ENCODE measurements at places on chromosomes 4 and X.

DNA sequence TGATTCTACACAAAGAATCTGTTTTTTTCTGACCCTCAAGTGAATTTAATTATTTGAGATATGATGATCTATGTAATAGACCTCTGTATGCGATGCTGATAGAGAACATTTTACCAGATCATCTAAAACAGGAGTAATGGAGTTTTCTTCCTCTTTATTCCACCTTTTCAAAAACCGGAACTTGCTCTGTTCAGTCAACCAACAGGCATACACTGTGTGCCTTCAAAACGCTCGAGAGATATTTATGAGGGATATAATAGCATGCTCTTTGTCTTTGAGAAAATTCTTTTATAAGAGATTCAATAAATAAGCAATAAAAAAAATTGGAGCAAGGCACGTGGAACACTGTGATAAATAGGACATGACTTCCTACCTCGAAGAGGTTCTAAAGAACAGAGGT, 2.0 kb downstream of the NYX start:
- DNase-seq = no peak

- DNase-seq = no peak
Observed at GRCh38 chrX:44775726-44776125, 68.1 kb upstream of the DUSP21 start.

- DNase-seq = no peak
Observed at GRCh38 chr4:94965852-94966251, 208.1 kb downstream of the BMPR1B start.

DNA sequence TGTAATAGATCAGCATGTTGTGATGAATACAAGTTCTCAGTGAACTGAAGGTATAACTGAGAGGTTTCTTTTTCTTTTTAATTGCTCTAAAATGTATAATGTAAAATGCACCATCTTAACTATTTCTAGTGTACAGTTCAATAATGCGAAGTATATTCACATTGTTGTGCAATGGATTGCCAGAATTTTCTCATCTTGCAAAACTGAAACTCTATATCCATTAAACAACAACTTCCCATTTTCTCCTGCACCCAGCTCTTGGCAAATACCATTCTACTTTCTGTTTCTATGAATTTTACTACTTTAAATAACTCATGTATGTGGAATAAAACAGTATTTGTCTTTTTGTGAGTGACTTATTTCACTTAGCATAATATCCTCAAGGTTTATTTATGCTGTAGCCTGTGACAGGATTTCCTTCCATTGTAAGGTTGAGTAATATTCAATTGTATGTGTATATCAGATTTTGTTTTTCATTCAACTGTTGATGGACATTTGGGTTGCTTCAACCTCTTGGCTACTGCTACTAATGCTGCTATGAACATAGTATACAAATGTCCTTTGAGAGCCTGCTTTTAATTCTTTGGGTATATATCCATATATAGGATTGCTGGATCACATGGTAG, 53.5 kb upstream of the NPFFR2 start:
- no peak for DNase-seq

- no peak for DNase-seq
Observed at GRCh38 chrX:1119275-1119674, 93.2 kb downstream of the CRLF2 start.

- DNase-seq = no peak
Observed at GRCh38 chr4:89055157-89056080, 1.6 kb downstream of the FAM13A start.

DNA sequence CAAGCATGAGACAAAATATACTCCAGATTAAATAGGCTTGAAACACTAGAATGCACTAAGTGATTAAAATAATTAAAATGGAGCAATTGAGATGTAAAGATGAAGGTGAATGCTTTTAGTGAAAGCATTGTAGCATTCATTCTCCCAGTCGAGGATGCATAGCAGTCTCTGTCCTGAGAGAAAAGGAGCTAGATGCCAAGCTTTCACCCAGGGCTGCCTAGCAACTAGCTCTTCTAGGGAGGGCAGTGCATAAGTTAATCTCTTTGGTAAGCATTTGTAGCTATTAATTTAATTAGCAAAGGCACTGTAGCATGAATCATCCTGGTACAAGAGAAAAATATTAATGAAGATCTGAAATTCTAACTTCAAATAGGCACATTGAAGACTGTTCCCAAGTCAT, 1014.8 kb downstream of the C4orf33 start:
- DNase-seq = no peak

DNA sequence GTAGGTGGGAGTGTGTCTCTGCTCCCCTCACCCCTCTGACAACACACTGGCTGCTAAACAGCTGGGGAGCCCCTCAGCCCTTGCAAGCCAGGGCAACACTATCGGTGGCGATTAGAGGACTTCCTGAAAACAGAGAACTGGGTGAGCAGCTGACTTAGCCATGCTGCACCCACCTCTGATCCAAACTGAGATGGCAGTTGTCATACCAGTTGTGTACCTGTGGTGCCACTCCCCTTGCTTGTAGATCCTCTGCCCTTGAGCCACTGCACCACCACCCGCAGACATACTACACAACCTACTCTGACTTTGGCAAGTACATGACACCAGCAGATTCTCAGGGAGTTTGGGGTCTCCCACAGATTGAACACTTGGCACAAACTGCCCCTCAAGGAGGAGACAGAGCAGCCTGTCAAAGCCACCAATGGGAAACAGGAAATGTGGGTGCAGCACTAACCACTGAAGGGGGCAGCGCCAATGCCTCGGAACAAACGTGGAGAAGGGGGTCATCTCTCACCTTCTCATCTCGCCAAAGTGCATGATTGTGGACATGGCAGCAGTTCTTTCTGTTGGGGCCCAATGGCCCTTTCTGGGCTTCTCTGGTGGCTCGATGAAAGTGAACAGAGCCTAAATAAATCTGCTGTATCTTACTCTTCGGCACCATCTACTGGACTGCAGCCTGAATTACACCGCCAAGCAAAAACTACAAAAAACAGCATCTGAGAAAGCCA, 119.8 kb downstream of the NEK1 start:
- DNase-seq = no peak

- no peak for DNase-seq
Observed at GRCh38 chrX:137926090-137926489, 360.2 kb downstream of the ZIC3 start.

DNA sequence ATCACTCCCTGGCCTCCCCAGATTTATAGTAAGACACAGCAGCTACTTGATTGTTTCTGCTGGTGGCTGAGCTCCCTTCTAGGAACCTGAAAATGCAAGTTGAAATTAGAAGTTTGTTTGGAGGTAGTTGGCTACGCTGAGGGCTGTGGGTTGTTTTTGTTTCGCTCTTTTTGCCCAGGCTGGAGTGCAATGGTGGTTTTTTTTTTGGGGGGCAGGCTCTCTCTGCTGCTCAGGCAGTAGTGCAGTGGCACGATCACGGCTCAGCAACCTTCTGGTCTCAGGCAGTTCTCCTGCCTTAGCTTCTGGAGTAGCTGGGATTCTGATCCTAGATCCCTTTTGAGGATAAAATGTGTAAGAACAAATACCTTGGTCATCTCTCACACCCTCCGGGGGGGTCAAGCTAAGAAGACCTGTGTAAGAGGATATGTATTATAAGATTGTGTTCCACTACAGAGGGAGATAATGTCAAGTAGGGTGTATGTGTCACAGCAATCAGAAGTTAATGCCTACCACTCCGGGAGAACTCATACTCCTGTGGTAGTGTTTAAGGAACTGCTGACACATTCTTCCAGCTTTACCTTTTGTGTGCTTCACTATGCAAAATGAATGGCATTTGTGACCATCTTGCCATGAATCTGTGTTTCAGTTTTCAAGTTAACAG, 9.7 kb downstream of the JADE1 start:
- no peak for DNase-seq

DNA sequence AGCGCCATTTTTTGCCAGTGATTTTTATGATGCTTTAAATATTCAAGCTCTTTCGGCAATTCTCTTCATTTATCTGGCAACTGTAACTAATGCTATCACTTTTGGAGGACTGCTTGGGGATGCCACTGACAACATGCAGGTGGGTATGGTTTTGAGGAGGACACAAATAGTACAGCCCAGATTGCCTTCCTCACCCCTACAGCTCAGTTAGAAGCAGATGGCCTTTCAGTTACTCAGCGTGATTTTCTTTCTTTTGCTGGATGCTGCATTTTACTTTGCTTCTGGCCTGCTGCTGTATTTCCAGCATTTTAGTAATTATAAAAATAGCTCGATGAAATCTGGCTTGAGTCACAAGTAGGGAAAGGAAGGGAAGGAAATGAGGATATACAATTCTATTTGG, 114.7 kb downstream of the SLC4A4 start:
- DNase-seq = no peak

DNA sequence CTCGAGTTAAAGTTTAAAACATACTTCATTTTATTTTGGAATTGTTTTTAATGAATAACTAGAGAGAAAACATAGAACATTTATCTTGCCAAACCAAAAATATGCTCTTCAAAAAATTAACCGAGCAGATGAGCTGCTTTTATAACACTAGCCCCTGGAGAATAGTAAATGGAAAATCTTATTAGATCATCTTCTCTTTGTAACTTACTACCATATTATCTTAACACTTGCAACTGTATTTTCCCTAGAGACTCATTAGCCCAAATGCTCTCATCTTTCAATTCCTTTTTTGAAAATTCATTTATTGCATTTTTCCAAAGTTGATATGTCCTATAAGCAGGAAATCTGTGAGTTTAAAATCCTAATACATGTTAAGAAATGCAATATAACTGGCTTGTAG, 143.3 kb downstream of the CAMK2D start:
- DNase-seq = no peak

Measured in stimulated activated CD4-positive, alpha-beta T cell treated with anti-CD3 and anti-CD28 coated beads, Interleukin-15, amount 100 ng/mL, for 1 hour (primary cell).